ENCODE measurements at places on chromosomes 13 and 19.

DNA sequence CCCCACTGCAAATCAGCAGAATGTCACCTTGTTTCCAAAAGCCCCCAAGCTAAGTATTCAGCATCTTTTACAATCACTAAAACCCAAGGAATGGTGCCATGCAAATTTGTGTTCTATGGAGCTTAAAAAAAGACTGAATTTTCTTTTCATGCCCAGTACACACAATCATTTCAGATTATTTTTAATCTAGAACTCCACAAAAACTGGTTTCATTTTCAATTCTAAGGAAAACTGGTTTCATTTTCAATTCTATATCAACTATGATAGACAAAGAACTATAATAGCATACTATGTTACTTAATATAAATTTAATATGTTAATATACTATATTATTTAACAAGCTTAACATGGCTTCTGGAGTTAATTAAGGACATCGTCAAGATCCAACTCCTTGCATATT lies 88.4 kb upstream of the DOCK9 start:
- no peak for DNase-seq

DNA sequence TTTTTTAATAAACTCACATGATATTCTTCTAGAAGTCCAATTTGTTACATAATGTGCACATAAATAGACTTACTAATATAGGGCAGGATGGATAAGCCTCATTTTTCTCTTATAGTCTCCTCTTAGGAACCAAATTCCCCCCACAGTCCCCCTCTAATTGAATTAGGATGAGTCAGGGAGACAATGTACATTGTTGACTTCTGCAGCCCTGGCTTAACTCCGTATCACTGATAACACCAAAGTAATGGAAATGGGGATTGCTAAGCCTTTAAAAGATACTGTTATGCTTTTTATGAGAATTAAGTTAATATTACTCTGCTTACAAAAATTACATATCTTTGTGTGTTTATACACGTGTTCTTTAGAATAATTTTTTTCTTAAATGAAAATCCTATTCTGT lies 5.1 kb upstream of the PCDH9 start:
- no peak for DNase-seq

DNA sequence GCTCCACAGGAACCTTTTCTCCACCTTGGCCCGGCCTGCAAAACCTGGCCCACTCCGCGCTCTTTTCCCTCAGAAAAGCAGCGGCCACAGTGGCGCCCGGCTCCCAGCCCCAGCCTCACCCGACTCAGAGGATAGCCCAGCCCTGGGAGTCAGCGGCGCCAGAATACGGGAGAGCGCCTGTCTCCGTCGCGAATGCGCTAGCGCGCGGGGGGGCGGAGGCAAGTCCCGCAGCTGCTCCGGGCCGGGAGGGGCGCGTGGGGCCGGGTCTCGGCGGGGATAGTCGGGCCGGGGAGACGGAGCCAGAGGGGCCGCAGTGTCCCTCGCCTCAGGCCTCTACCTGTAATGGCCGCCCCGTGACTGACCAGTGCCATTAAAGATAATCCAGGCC lies at the start of gene ZFP30:
ZFP30 (minus strand) TSS at position 165 of the 388 bp plus-strand sequence. CDS start 7,643 bp downstream, outside the sequence.
- peak; percentile 60 for DNase-seq

DNA sequence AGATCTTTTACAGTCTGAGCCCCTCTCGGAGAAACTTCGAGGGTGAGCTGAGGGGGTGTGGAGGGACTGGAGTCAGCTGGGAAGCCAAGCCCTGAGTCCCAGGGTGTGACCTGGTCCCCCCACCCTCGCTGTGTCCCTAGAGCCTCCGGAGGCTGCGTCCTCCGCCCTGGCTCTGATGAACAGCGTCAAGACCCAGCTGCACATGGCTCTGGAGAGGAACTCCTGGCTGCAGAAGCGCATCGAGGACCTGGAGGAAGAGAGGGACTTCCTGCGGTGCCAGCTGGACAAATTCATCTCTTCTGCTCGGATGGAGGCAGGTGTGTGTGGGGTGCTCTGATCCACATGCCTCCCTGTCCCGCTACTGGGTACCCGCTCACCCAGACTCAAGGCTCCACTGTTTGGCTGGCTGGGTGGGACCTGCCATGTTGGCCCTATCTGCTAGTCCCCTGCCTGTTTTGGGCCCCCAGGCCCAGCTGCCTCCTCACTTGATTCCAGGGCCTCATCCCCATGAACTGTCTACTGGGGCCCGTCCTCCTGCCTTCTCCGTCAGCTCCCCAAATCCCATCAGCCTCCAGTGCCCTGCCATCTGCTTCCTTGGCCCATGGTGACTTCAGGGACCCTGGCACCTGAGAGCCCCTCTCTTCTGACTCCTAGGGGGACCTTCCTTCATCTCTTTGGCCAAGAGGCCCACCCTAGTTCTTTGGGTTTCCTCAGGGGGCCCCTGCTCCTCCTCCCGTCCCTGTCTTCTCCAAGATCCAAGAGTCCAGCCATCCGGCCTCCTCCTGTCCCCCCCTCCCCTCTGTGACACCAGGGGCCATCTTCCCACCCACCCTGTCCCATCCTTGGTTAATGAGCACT lies 1.5 kb downstream of the CCDC106 start:
- DNase-seq = no peak

DNA sequence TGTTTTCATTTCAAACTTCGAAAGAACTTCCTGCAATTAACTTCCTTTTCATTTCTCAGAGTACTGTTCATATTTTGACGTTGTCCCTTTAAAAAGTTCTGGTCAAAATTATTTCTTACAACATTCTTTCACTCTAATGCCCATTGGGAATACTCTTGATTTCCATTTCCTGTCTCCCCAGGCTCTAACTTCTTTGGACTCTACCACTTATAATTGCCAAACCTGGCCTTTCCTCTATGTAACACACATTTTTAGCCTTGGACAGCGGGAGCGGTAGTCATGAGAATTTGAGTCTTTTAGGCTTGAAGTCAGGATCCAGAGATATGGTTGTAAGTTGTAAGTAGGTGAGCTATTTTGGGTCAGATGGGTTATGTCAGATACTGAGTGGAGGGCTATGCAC lies 163.5 kb upstream of the SPRY2 start:
- no peak for DNase-seq

GRCh38 chr19:33558856-33559255 lies 37.3 kb upstream of the PEPD start:
- DNase-seq = no peak

GRCh38 chr13:94270556-94270955 lies 208.9 kb downstream of the DCT start:
- no peak for DNase-seq

DNA sequence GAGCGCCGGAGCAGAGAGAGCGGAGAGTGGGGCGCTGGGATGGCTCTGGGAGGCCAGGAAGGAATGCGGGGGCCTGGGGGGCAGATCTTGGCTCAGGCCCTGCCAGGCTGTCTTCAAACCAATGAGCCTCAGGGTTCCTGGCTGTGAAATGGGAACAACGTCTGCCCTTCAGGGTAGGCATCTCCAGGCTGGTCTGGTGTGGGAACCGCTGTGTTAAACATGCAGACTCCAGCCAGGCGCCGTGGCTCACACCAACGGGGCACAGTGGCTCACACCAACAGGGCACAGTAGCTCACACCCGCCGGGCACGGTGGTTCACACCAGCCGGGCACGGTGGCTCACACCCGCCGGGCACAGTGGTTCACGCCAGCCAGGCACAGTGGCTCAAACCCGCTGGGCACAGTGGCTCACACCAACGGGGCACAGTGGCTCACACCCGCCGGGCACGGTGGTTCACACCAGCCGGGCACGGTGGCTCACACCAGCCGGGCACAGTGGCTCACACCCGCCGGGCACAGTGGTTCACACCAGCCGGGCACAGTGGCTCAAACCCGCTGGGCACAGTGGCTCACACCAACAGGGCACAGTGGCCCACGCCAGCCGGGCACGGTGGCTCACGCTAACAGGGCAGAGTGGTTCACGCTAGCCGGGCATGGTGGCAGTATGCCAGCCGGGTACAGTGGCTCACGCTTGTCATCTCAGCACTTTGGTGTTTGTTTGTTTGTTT lies 40.1 kb downstream of the EFNA2 start:
- no peak for DNase-seq

DNA sequence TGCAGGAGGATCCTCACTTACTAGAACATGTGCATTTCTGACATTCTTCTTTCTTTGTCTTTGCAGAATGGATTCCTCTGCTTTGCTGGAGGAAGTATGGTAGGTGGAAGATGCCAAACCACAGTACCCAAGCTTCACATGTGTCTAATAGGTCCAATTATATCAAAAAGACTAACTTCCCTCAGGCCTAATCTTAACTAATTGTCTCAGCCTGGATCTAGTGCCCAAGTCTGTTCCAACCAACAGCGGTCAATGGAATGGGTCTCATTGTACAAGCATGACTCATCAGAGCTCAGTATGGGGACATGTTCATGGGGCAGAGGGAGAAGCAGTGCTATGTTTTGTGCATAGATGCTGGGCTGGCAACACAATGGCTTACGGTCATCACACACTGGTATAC lies 81.6 kb upstream of the CSNK1A1L start:
- no peak for DNase-seq

DNA sequence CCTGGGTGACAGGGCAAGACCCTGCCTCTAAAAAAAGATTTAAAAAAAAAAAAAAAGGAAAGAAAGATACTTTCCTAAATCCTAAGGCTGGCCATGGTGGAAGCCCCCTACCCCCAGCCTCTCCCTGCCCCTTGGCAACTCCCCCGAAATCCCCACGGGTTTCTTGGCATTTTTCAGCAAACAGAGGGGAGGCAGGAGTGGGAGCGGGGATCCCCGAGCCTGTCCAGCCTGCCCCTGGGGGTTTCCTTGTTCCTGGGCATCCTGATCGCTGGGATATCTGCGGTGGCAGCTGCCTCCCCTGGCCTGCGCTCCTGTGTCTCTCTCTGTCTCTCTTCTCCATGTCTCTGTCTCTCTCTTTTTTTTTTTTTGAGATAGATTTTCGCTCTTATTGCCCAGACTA lies 3.4 kb upstream of the EBI3 start:
- no peak for DNase-seq

- no peak for DNase-seq
These were observed 577 bp downstream of the ZNF181 start for GRCh38 chr19:34734537-34735103.

Measured in activated T-helper 1 cell treated with anti-CD3 and anti-CD28 coated beads, Interleukin-2, amount 50 U/mL, for 16 hours (primary cell).